ENCODE measurements at places on chromosomes 5 and 9.

- H3K36me3 ChIP-seq, result no peaks in the 10 kb centered on the region
- peaks cover 26% of the 10 kb centered on the region for H3K4me1 ChIP-seq
- H3K27me3 ChIP-seq, result peaks cover 55% of the 10 kb centered on the region
- DNase-seq, result no peak
These were observed 882 bp downstream of the CERCAM start for GRCh38 chr9:128421482-128421996.

DNA sequence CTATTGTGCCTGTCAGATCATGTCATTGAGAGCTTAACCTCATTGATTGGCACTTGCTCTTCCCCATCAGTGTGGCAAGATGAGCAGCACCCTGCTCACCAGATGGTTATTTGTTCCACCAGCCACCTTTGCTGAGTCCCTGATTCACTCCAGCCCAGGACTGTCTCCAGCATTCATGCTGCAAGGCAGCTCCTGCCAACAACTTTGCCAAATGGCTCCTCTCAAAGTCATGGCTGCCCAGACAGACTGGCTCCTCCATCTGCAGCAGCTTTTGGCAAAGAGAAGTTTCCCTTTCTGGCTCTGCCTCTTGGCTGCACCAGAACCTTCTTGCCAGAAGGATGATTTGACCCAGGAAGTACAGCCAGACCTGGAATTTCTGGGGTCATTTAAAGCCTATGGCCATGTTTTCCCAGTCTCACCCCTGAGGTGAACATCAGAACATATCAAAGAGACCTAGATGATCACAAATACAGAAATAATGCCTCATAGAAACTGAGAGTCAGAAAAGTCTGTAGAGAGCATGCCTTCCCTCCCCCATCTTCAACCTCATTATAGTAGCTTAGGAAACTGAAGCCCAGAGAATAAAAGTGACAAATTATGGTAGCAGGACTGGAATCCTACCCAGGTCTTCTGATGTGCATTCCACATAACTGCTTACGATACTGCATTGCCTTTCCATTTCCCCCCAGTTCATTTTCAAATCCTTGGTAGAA is 10.4 kb downstream of the PPP2R2B start:
- DNase-seq, result no peak
- no peak overlapping the region for H3K4me3 ChIP-seq
- no peak overlapping the region for H3K27ac ChIP-seq
- H3K4me1 ChIP-seq, result no peaks in the 10 kb centered on the region

DNA sequence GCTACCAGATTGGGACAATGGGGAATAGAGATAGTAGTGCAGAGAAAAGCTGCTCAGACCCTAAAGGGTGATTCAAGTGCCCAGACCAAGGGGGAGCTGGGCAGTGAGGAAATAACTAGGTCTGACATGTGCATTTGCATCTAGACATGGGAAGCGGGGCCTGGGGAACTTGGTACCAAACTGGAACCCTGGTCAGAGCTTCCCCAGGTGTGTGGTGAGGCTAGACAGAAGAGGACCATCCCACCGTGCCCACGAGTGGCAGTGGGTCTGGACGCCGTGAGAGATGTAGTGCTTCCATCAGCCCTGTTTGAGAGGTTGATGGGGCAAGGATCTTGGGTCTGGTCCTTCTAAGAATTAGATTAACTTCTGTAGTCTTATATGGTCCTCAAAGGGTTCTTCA is 7.6 kb downstream of the TMEM8B start:
- peaks cover 23% of the 10 kb centered on the region for H3K4me1 ChIP-seq
- DNase-seq, result no peak
- H3K36me3 ChIP-seq, result no peaks in the 10 kb centered on the region
- H3K27ac ChIP-seq, result no peak overlapping the region
- H3K27me3 ChIP-seq, result peaks cover 31% of the 10 kb centered on the region
- no peak overlapping the region for H3K4me3 ChIP-seq

DNA sequence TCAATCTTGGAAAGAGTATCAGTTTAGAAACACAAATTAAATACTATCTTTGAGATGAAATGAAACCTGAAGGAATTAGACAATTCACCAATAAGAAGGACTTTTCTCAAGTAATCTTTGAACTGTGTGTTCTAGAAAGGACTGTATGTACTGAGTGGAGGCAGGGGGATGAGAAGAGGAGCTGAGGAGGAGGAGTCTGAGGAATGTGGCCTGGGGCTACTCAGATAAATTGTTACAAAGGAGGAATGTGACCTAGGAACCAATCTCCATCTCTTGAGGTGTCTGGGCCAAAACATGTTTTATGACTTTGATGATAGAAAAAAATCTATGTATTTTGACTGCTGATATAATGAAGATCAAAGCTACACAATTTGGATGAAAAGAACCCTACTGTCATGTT is 124.3 kb upstream of the ANKRD55 start:
- no peak overlapping the region for H3K27ac ChIP-seq
- H3K4me1 ChIP-seq, result no peaks in the 10 kb centered on the region
- H3K36me3 ChIP-seq, result no peaks in the 10 kb centered on the region

GRCh38 chr9:127680846-127681245 is 25.9 kb upstream of the CFAP157 start:
- H3K27me3 ChIP-seq, result no peaks in the 10 kb centered on the region
- no peak overlapping the region for H3K27ac ChIP-seq
- H3K4me1 ChIP-seq, result no peaks in the 10 kb centered on the region
- H3K4me3 ChIP-seq, result no peak overlapping the region
- peaks cover 69% of the 10 kb centered on the region for H3K36me3 ChIP-seq

- DNase-seq, result peak; percentile 86
- H3K4me1 ChIP-seq, result no peaks in the 10 kb centered on the region
These were observed 69.3 kb upstream of the DAB2 start for GRCh38 chr5:39494107-39494510.

DNA sequence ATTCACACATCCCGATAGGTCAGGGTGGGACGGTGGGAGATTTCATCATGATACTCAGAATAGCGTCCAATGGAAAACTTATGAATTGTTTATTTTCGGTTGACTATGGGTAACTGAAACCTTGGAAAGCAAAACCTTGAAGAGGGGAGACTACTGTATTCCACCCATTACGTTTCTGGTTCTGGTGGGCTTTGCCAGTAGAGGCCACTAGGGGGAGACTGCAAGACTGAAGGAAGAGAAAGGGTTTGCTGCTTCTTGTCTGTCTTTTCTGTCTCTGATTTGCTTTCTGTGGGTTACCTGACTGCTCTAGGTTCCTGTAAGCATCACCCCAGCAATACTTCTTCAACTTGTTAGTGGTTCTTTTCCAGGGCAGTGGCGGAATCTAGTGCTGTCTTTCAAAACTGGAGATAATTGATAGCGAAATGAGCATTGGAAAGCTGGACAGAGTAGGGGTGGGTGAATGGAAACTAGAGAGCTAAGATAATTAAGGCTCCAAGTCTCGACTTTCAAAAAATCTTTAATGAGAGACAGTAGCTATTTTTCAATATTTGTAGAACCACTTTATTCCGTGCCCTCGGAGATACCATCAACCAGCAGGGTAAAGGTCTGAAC is 27.0 kb downstream of the GRIN3A start:
- H3K36me3 ChIP-seq, result no peaks in the 10 kb centered on the region
- H3K27ac ChIP-seq, result no peak overlapping the region
- no peaks in the 10 kb centered on the region for H3K4me1 ChIP-seq
- no peaks in the 10 kb centered on the region for H3K27me3 ChIP-seq

DNA sequence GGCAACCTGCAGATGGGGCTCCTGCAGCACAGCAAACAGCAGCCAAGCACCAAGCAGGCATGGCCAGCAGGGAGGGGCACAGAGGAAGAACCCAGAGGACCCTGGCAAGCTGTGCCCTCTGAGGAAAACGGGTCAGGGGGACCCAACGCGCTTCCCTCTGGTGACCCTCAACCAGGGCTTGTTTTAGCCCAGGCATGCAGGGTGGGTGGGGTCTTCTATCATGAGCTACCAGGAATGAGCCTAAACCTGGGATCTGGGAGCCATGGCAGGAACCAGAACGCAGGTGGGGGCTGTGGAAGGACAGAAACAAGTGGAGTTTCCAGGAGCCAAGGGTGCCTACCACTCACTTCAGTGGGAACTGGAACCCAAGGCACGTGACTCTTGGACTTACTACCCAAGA is 20.9 kb downstream of the IPPK start:
- no peaks in the 10 kb centered on the region for H3K27me3 ChIP-seq
- H3K4me3 ChIP-seq, result no peak overlapping the region
- no peak for DNase-seq
- H3K27ac ChIP-seq, result no peak overlapping the region
- no peaks in the 10 kb centered on the region for H3K4me1 ChIP-seq
- no peaks in the 10 kb centered on the region for H3K36me3 ChIP-seq

DNA sequence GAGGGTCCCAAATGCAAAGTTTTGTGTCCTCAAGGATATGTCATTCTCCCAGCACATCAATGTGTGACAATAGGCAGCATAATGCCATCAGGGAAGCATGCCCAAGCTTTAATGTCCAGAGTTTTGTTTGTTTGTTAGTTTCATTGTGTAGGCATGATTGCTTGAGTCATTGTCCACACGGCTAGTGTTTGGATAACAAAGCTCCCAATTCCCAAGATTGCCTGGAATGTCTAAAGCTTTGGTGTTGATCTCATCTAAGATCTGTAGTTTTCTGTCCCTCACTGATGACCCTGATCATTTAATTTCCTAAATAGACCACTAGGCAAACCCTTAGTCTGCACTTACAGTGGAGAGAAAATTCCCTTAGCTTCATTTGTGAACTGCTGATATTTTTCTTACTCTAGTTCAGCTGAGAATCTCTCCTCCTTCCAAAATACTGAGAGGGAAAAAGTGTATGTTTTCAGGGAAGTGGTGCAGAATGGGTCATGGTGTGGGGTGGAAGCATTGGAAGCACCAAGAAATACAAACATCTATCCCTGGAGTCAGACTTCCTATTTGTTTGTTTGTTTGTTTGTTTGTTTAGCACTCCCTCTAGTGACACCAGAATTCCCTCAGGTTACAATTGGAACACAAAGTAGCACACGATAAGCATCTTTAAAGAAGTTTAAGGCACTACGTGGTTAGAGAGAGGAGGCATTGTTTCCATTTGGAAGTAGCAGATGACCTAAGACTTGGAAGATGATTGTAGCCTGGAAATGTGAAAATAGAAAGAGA is 127.1 kb downstream of the PRDM6 start:
- no peaks in the 10 kb centered on the region for H3K4me1 ChIP-seq
- no peaks in the 10 kb centered on the region for H3K36me3 ChIP-seq
- H3K27me3 ChIP-seq, result no peaks in the 10 kb centered on the region
- peak overlapping the region; percentile 27 for H3K27ac ChIP-seq
- H3K4me3 ChIP-seq, result no peak overlapping the region

DNA sequence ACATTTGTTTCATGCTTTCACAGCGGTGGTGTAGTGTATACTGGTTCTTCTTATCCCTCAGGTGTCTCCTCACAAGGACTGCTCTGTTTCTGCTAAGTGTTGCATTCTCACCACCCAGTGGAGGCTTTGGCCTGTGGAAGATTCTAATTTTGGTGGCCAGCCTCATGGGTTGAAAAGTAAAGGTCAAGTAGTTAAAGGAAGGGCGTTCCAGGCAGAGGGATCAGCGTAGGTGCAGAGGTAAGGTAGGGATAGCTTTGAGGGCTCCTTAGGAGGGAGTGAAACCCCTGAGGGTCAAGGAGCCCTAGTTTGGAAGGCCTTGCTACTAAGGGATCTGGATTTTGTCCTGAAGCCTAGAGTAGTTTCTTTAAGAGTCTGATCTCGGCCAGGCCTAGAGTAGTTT is 4.6 kb upstream of the RACK1 start:
- peak overlapping the region; percentile 82 for H3K4me3 ChIP-seq
- peak overlapping the region; percentile 97 for H3K27ac ChIP-seq
- H3K27me3 ChIP-seq, result no peaks in the 10 kb centered on the region
- DNase-seq, result no peak
- peaks cover 5% of the 10 kb centered on the region for H3K4me1 ChIP-seq

GRCh38 chr5:179840766-179841165 is 17.9 kb downstream of the MRNIP start:
- DNase-seq, result no peak
- H3K27ac ChIP-seq, result no peak overlapping the region
- no peaks in the 10 kb centered on the region for H3K27me3 ChIP-seq
- peaks cover 14% of the 10 kb centered on the region for H3K4me1 ChIP-seq
- no peak overlapping the region for H3K4me3 ChIP-seq

- H3K27ac ChIP-seq, result no peak overlapping the region
- no peak overlapping the region for H3K4me3 ChIP-seq
- no peak for DNase-seq
- H3K36me3 ChIP-seq, result no peaks in the 10 kb centered on the region
- H3K27me3 ChIP-seq, result no peaks in the 10 kb centered on the region
- H3K4me1 ChIP-seq, result no peaks in the 10 kb centered on the region
These were observed 203.6 kb downstream of the EDIL3 start for GRCh38 chr5:84181093-84181492.

DNA sequence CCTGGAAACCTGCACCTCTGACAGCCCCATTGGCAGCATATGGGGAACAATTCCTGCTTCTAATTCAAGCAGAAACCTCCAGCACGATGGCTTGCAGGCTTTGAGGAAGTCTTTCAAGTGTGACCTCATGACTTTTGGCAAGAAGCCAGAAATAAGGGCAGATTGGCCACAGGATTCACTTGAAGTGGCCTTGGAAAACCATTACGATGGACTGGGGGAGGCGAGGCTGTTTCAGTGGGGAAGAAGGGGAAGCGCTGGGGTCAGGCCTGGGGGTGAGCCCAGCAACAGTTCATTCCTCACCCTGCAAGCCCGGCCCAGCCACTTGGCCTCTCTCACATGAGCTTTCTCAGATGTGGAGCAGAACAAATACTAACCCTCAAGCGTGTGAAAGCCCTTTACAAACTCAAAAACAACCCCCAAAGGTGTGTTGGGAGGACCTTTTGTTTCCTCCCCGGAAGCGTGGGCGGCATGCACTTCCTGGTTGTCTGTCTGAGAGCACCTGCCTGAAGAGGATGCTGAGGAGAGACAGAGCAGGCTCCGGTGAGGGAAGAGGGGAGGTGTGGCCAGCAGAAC is 26.9 kb upstream of the EEIG1 start:
- H3K4me3 ChIP-seq, result no peak overlapping the region
- no peak for DNase-seq
- H3K27me3 ChIP-seq, result no peaks in the 10 kb centered on the region
- peaks cover 44% of the 10 kb centered on the region for H3K4me1 ChIP-seq
- peak overlapping the region; percentile 13 for H3K27ac ChIP-seq

DNA sequence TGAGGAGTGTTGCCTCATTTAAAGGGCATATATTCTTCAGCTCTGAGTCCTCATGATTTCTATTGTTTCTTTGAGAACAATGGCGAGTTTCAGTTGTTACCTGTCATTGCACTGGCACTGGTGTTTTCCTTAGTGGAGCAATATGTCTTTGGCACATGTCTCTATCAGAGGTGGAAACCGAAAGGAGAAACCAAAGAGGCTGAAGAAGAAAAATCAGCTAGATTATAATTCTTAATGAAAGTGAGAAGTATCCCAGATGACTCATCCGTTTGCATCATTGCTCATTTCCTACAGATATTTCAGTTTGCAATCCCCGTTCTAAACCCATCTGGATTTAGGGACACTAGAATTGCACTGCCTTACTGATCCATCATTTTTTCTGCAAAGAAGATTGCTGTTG is 324.6 kb downstream of the TMEM232 start:
- no peaks in the 10 kb centered on the region for H3K27me3 ChIP-seq
- DNase-seq, result no peak
- H3K27ac ChIP-seq, result no peak overlapping the region
- no peak overlapping the region for H3K4me3 ChIP-seq

DNA sequence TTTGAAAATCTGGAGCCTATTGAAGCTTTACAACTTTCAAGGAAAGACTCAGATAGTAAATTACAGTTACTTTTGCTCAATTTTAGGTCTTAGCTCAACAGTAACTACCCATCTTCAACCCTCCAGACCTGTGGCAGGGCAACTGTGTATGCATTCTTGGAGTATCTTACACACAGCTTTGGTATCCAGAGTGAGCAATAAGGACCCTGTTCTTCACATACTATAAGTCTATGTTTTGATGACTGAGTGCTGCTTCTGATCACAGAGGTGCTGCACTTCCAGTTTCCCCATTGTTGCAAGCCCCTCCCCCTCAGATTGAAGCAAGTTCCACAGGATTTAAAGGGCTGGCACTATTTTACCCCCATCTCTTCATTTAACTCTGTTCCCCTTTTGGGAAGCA is 737.4 kb upstream of the GRAMD2B start:
- no peaks in the 10 kb centered on the region for H3K36me3 ChIP-seq
- H3K4me1 ChIP-seq, result no peaks in the 10 kb centered on the region
- H3K27me3 ChIP-seq, result no peaks in the 10 kb centered on the region
- no peak for DNase-seq
- no peak overlapping the region for H3K4me3 ChIP-seq
